Pancreas (tissue), 10 donors: ENCODE measurements at places on chromosomes 1 and 21. TPM values are rescaled to one million over a fixed set of nuclear protein-coding genes. Genes with fewer than 3 reads are reported as not detected.

DNA sequence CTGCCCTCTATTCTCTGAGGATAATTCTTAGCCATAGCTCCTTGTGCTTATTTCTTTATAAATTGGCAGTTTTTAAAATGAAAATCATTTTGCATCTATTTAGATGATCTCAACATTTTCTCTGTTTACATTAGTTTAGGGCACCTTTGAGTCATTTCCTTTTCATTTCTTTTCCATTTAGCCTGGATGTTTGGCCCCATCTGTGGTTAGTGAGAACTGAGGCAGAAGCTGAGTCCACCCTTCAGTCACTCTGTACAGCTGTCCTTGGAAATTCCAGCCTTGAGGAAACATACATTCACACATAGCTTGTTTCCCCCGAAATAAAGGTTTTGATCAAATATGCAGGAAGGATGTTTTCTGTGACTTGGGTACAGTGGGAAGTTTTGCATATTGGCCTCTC, 123.7 kb downstream of the NTNG1 start:
- DNase-seq, result no peak

- no peak for DNase-seq
Observed at GRCh38 chr1:192849011-192849410, 40.2 kb downstream of the RGS2 start.

DNA sequence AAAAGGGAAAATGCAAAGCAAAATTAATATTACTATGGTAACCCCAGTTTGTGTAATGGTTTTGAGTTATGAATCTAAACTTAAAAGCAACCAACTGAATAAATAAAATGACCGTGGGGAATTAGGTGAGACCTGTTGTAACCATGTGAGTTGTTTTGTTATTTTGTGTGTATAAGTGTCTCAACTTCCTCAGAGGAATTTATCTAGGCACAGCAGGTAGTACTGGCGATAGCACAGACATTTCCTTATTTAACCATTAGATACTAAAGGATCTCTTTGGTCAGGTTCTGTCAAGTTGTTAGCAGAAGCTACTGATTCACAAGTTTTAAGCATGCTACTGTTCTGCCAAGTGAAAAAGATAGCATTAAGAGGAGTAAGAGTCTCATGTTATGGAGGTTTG, 39.3 kb upstream of the LRRC7 start:
- DNase-seq, result no peak

GRCh38 chr21:45578176-45578801, 36.0 kb upstream of the SLC19A1 start:
- no peak for DNase-seq

Gene WDTC1
- polyA plus RNA-seq, result 12.2 TPM

Gene ITLN2
- 0.19 TPM for polyA plus RNA-seq
